GM12892 (cell line): ENCODE measurements at places on chromosomes 6 and 20.

- DNase-seq, result no peak
These were observed 234.7 kb downstream of the RNGTT start for GRCh38 chr6:88728756-88729155.

DNA sequence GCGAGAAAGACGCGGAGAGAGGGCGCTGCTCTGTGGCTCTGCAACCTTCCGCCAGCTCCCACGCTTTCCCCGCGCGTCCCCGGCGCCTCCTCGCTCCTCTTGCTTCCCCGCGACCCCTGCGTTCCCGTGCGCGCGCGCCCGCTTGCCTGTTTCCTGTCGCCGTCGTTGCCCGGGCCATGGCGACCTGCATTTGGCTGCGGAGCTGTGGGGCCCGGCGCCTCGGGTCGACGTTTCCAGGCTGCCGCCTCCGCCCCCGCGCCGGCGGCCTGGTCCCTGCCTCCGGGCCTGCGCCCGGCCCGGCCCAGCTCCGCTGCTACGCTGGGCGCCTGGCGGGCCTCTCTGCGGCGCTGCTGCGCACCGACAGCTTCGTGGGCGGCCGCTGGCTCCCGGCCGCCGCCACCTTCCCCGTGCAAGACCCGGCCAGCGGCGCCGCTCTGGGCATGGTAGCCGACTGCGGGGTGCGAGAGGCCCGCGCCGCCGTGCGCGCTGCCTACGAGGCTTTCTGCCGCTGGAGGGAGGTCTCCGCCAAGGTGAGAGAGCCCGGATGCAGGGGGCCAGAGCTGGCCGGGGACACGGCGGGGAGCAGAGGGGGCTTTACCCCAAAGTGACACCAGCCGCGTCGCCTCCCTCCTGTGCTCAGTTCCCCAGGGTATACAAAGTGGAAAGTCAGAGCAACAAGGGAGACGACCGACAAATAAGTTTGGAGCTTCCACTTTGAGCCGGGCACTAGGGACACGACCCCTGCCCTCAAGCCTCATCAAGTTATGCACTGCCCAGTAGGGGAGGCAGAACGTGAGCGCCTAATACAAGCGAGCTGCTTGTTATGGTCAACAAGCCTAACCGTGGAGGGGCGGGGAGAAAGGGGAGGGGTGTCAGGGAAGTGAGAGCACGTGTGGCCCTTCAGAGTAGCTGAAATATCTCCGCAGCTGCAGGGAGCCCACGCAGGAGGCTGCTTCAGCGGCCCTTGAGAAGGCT, at the start of gene ALDH5A1:
Gene ALDH5A1 (plus strand): TSS at position 149 of the 975 bp plus-strand sequence. CDS start 28 bp downstream, at position 177.
- DNase-seq, result peak; percentile 66

- DNase-seq, result peak; percentile 27
These were observed 19.6 kb upstream of the IL17F start for GRCh38 chr6:52263709-52264540.

- DNase-seq, result no peak
These were observed 45.4 kb upstream of the ECI2 start for GRCh38 chr6:4180652-4181255.

DNA sequence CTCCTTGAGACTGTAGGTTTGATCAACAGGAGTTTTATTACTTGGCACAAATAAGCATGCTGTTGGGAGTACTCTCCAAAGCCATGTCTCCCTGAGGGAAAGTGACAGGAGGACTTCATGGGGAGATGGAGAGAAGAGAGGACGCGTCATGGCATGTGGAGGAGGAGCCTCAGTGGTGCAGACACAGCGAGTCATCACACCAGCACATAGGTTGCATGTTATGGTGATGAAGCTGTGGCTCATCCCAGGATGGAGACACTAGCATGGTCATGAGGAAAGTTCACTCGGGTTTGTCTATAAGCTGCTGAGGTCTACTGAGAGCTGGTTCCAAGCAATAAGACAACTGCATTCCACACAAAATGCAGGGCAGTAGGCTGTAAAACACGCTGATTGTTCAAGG, 13.2 kb upstream of the SSTR4 start:
- no peak for DNase-seq

- no peak for DNase-seq
These were observed 395.1 kb upstream of the SASH1 start for GRCh38 chr6:147947521-147947920.

- no peak for DNase-seq
These were observed 396 bp downstream of the RNASET2 start for GRCh38 chr6:166955865-166956443.

DNA sequence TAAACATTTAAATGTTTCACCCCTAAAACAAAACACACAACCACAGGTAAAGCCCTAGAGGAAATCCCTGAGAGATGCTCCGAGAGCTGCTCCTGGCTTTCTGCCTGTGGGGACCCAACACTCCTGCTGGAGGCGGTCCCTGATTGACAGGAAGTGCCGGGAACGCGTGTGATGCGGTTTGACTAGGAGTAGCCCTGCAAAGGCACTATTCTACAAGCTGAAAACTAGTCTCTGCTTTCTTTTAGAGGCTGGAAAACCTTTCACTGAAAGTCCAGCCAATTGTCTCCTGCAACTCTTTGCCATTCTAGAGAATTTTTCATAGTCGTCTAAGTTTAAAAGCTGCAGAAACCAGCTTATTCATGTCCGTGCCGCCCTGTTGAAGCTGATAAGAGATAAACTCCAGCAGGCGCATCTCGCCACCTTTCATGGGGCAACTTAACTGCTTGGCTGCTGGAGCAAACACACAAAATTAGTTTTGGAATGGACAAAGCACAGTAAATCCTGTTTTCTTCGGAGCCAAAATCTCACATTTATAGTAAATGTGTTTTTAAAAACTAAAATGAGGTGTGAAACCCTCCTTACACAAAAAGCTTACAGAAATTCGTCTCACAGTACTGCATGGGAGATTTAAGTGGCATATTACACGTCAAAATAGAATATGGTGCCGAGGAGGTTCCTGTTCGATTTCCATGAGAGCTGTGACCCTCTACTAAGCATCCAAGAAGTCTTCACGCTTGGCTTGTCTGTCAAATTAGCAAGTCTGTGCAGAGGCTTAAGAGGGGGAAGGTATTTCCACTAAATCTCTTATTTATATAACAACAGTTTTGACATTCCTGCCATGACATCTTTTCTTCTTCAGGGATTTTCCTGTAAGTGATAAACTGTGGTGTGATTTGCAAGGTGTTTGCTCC, 46.9 kb downstream of the DACT2 start:
- DNase-seq, result no peak

GRCh38 chr6:3875486-3875885, 26.3 kb downstream of the FAM50B start:
- DNase-seq, result no peak

DNA sequence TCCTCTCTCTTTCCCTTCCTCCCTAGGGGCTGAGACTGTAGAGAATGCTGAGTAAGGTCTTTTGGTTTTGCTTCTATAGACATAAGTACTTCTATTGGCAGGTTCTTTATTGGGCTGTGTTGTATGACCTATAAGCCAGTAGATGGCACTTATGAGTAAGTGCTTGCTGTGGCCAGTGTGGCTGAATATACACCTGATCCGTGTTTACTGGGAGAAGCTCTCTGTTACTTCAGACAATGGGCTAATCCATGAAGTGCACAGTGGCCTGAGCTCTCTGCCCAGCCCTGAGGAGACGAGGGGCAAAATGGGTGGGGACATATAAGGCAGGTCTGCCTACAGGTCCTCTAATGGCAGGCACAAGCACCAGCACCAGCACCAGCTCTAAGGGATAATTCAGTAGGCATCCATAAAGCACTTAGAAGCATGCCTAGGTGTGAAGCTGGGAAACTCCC, 610.3 kb downstream of the RNF144B start:
- no peak for DNase-seq

GRCh38 chr20:44254073-44254472, 7.0 kb downstream of the GDAP1L1 start:
- no peak for DNase-seq

DNA sequence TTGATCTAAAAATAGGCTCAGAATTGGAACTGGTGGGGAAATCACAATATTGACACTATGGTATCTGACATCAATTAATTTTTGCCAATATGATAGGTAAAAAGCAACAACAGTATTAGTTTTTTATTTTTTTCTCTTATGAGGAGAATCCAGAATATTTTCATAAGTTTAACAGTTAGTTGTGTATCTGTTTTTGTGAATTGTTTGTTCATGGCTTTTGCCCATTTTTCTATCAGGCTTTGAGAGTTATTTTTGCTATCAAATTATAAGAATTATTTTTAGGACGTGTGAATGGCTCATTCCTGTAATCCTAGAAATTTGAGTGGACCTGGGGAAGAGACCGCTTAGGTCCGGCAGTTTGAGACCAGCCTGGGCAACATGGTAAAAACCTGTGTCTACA, 608.6 kb upstream of the ADGRB3 start:
- no peak for DNase-seq

- DNase-seq, result peak; percentile 48
These were observed 10.7 kb upstream of the NCOA7 start for GRCh38 chr6:125779924-125780539.

GRCh38 chr20:24756292-24757025, 192.6 kb upstream of the CST7 start:
- no peak for DNase-seq

- no peak for DNase-seq
These were observed 40.3 kb upstream of the BLCAP start for GRCh38 chr20:37567671-37568588.
